ENCODE measurements at places on chromosomes 4 and X. TPM values are rescaled to one million over a fixed set of nuclear protein-coding genes. Genes with fewer than 3 reads are reported as not detected.

The SLC49A3 gene
- 6.9 TPM for total RNA-seq

The ABCG2 gene
- 12.5 TPM for total RNA-seq

The RLIM gene
- total RNA-seq: 31.9 TPM

The PLAC8 gene
- 0.18 TPM for total RNA-seq

The MXRA5 gene
- total RNA-seq: 0.44 TPM

The PCSK1N gene
- total RNA-seq: 8.9 TPM

The SPANXA1 gene
- not detected for total RNA-seq

The CYSLTR1 gene
- total RNA-seq: 0.64 TPM

The CPZ gene
- total RNA-seq: 0.64 TPM

The ADH1A gene
- not detected for total RNA-seq

The SSX1 gene
- not detected for total RNA-seq
